ENCODE measurements at places on chromosomes 1 and 21.

- no peak for DNase-seq
These were observed 296.7 kb downstream of the KCTD3 start for GRCh38 chr1:215863796-215864195.

- peak; percentile 82 for DNase-seq
These were observed 18.0 kb upstream of the RAB3GAP2 start for GRCh38 chr1:220290140-220290761.

DNA sequence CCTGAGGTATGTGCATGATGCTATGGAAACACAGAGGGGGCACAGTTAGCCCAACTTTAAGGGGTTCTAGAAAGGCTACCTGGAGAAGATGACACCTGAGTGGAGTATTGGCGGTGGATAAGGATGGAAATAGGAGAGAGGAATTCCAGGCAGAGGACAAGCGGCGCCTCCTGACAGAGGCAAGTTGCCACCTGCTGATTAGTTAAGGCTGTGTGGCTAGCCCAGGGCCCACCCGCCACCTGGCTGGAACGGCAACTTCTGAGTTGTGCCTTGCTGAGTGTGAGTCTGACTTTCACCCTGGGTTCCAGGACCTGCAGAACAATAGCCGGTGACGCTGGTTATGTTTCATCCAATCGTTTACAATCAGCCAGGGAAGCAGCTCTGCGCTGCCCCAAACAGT, 126.9 kb upstream of the LMO4 start:
- DNase-seq, result no peak

DNA sequence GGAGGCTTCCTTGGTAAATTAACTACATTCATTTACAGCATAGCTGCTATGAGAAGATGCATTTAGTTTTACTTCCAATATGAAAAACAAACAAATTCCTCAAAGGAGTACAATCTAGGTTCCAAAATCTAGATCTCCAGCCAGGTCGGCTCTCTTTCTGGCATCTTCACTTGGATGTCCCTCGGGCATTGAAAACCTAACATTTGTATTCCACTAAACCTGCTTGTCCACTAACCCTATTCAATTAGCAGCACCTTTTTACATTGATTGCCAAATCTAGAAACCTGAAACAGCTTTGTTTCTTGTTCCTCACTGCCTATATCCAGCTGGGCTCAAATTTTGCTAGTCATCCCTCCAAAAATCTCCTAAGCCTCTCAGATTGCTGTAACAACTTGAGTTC, 14.3 kb upstream of the CXADR start:
- no peak for DNase-seq

DNA sequence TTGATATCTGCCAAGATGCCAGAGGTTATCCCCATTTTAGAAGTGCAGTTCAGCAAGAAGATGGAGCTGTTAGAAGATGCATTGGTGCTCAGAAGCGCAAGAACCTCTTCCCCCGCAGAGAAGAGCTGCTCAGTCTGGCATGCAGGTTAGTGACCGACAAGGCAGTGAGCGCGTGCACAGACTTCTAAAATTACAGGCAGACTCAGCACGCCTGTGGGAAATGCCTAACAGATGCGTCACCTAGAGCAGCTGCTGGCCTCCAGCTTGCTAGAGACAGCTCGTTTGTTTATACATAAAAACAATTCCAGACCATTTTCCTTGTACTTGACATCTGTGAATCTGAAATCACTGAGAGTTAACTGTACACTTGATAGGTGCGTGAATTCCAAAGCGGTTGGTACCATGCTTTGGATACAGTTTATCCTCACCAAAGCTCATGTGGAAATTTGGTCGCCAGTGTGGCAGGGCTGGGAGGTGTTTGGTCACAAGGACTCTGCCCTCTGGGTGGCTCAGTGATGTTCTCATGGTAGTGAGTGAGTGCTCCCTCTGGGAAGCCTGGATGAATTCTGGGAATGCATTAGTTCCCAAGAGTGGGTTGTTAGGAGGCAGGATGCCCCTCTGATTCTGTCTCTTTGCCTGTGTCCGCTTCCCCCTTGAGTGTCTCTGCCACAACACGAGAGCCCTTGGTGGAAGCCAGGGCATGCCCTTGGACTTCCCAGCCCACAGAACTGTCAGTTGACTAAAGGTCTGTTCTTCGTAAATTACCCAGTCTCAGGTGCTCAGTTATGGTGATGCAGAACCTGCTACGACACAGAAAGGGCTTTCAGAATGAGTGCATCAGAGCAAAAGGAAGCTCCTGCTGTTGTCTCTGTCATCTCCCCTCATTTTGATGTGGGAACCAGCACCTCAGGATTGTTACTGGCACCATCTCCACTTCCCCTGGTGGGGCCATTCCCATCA, 24.4 kb downstream of the SNAP47 start:
- DNase-seq, result no peak

DNA sequence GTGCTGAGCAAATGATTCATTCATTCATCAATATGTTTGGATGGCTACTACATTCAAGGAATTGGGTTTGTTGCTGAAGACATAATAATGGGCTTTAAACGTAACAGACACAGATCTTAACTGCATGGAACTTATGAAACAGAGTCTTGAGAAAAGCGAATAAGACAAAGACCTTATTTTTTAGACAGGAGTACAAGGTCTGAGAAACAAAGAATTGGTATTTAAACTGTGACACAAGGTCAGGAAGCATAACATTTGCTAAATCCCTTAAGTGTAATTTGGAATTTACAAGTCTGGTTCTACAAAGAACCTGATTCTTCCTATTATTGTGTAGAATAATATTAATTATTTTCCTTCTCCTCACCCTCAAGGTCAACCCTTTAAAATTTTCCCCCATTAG, 565.4 kb upstream of the RGS18 start:
- DNase-seq, result peak; percentile 88

- DNase-seq, result no peak
These were observed 68.4 kb downstream of the LUZP1 start for GRCh38 chr1:23100074-23100748.

GRCh38 chr1:30664103-30664755, 59.2 kb downstream of the MATN1 start:
- DNase-seq, result no peak

DNA sequence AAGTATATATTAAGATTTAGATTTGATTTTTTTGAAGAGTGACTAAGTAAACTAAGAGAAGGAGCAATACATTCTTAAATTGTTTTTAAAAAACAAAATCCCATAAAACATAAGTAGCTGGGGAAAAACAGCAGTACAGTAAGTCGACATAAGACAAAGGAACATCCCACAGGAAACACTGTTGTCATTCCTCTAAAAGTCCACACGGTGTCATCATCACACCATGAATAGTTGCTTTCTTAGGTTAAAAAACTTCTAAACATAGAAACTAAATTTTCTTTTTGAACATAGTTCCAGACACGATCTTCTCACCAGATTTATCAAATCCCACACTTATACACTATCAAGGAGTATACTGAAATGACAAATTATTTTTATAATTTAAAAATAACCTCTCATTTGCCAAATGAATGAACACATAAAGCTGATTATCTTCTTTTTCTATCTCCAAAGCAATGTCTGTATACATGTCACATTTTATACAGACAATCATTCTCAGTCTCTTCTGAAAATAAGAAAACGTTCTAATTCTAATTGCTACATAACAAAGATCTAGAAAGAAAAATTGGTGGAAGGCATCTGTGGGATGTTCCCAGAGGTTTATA, 15.8 kb downstream of the ODF2L start:
- DNase-seq, result no peak

DNA sequence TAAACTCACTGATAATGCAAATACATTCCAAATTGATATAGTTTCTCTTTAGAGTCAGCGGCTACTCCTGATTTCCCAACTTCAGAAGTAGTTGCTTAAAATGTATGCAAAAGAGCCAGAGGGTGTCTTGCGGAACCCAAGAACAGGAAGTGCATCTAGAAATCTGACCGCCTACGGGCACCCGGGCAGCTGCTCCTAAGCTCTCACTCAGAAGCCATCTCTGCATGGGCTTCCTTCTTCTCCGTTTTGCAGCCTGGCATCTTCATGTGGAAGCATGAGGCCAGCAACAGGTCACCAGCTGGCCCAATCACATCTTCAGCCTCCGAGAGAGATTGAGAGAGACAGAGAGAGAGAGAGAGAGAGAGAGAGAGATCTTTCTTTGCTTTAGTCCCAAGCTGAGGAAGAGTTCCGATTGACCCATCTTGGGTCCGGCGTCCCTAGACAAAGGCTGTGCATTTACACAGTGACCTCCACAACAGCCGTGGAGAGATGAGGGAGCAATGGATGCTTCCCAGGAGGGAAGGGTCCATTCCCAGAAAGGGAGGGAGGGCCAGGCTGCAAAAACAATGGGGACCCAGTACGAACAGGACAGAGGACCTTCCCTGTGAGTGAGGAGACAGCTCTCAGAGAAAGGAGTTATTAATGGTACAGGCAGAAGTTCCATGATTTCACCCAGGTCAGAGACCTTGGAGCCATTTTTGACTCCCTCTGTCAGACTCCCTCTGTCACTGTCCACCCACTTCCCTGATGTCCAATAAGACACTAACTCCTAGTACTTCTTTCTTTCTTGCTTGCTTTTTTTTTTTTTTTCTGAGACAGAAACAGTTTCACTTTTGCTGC, 28.2 kb upstream of the SLC30A1 start:
- no peak for DNase-seq

- peak; percentile 79 for DNase-seq
These were observed 39.4 kb downstream of the ABCG1 start for GRCh38 chr21:42258150-42258884.

DNA sequence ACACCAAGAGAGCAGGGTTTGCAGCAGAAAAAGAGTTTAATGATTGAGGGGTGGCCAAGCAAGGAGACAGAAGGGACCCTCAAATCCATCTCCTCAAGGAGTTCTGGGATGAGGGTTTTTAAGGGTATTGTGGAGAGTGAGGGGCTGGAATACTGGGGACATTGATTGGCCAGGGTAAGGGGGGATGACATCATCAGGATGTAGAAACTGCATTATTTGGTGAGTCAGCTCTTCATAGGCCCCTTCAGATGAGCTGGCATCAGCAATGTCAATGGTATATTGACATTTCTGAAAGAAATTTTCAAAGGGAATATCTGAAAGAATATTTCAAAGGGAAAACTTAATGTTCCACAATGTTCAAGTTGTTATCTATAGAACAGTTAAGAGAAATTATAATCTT, 168.1 kb upstream of the SNX7 start:
- DNase-seq, result no peak

GRCh38 chr1:218376722-218377121, 31.6 kb downstream of the TGFB2 start:
- no peak for DNase-seq

DNA sequence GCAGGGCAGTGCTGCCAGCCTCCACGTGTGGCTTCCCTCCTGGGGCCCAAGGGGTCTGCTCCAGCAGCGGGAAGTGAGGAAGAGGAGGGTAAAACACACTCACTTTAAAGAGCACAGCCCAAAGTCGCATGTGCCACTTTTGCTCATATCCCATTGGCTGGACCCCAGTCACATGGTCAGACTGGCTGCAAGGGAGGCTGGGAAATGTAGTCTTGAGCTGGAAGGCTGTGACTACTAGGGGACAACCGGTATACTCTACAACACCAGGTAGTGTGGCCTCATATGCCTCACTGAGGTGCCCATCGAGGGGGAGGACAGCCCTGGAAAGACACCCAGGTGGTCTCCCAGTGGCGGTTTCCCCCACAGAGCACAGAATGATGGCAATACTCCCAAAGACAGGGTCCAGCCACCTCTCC, 45.2 kb downstream of the CAMK2N1 start:
- peak; percentile 77 for DNase-seq

- DNase-seq, result no peak
These were observed 166.6 kb upstream of the SGIP1 start for GRCh38 chr1:66367369-66367768.

GRCh38 chr1:63914241-63914640, 140.4 kb downstream of the ROR1 start:
- DNase-seq, result no peak

GRCh38 chr1:170666541-170667254, 2.8 kb downstream of the PRRX1 start:
- DNase-seq, result no peak

DNA sequence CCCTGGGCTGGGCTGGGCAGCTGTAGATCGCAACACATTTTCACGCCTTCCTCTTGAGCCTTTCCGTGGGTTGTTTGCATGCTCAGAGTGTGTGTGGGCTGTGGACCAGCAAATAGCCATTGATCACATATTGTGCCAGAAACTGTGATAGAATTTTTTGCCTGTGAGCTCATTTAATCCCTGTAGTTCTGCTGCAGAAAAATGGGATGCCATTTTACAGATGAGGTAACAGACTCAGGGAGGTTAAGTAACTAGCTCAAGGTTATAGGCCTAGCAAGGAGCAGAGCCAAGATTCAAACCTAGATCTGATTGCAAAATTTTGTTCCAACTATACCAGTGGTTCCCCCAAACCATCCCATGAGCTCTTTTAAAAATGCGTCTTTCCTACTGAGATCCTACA, 10.5 kb downstream of the SPATA46 start:
- DNase-seq, result no peak

GRCh38 chr1:156367383-156368156, 1.4 kb upstream of the RHBG start:
- DNase-seq, result no peak

DNA sequence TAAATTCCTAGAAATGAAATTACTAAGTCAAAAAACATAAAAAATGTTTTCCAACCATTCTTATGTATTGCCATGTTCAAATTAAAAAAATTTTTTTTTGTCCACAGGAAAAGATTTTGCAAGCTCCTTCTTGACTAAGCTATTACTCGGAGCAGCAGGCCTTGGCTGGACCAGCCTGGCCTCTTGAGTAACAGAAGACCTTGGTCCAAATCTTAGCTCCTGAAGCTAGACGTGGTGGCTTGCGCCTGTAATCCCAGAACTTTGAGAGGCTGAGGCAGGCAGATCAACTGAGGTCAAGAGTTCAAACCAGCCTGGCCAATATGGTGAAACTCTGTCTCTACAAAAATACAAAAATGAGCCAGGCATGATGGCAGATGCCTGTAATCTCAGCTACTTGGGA, 77.6 kb downstream of the CLSTN1 start:
- DNase-seq, result no peak

DNA sequence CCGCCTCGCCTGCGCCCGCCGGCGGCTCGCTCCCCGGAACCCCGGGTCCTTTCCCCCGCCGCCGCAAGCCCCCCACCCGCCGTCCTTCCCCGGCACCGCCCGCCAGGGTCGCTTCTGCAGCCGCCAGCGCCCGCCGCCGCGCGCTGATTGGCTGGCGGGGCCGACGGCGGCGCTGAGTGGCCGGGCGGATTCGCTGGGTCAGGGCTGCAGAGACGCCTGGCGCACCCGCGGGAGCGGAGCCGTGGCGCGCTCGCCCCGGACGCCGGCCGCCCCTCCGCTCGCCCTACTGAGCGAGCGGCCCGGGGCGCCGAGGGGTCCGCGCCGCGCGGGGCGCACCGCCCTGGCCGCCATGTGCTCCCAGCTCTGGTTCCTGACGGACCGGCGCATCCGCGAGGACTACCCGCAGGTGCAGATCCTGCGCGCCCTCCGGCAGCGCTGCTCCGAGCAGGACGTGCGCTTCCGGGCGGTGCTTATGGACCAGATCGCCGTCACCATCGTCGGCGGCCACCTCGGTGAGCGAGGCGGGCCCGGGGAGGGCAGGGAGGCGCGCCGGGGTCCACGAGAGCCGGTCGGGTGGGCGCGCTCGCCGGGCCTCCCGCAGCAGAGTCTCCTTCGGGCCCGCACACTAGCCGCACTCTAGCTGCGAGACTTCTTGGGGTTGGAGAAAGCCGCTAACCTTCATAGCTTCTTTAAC, at the start of gene RIMKLA:
TSS of gene RIMKLA (plus strand) at position 207 of the 694 bp plus-strand sequence. CDS start at position 350, 143 bp downstream.
- peak; percentile 78 for DNase-seq

Measured in HAP-1 (cell line).